Left ventricle myocardium inferior (tissue), 1 donor: ENCODE measurements at places on chromosomes 7 and 10.
A peak's percentile ranks its signal among the peaks of the same experiment; 100 is the strongest.

GRCh38 chr7:35019179-35019729, 18.0 kb downstream of the DPY19L1 start:
- no peak for DNase-seq

DNA sequence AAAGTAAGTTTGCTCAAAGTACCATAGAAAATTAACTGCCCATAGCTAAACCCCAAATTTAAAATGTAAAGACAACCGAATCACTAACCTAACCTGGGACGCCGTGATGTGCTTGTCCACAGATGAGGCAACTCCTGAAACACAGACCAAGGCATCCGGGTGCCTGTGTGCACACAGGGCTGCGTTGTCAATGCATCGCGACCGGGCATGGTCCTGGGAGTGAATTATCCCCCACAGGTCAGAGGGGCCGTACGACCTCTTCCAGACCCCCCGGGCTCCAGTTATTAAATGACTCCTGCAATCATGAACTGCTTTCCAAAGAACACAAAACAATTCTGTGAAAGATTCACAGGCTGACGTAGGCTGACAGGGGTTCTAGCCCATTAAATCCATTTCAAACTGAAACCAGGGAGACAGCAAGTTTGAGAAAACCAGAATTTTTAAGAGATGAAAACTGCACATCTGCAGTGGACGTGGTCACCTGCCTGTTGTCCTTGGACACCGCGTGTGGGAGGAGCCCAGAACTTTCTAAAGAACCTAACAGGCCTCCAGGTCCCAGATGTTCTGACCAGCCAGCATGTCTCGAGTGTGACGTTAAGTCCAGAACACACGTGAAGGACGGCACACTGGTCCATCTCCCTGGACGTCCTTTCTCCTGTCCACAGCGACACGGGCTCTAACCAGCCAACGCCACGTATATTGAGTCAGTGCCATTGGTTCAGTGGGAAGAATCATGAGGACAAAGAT, 297.8 kb downstream of the DNAJB6 start:
- no peak for DNase-seq

GRCh38 chr10:79156334-79157274, 87.8 kb downstream of the ZMIZ1 start:
- DNase-seq = no peak

GRCh38 chr10:118638680-118639079, 43.2 kb upstream of the PRLHR start:
- DNase-seq = no peak

- no peak for DNase-seq
These were observed 69.5 kb upstream of the PPIF start for GRCh38 chr10:79277579-79278269.

DNA sequence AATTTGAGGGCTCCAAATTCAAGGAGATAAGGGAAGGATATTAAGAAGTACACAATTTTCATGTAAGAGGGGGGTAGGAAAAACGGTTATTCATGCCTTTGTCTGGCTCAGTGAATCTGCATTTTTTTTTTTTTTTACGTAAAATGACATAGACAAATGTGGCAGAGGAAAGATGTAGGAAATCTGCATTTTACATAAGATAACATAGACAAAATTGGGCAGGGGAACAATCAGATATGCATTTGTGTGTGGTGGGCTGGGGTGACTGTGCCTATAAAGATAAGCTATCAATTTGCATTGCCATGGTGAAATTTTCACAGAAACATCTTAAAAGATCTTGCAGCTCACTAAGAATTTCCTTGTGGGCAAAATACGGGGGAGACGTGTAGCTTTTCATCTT, 92.7 kb upstream of the GPR141 start:
- DNase-seq = no peak

GRCh38 chr10:44860811-44861736, 50.1 kb upstream of the TMEM72 start:
- no peak for DNase-seq

GRCh38 chr10:116043861-116044260, 229.1 kb downstream of the GFRA1 start:
- DNase-seq = no peak

GRCh38 chr7:31058122-31058521, 6.0 kb downstream of the ADCYAP1R1 start:
- no peak for DNase-seq

- no peak for DNase-seq
These were observed 71.7 kb downstream of the GNAT3 start for GRCh38 chr7:80439894-80440821.

GRCh38 chr7:96188174-96188581, 133.7 kb downstream of the SLC25A13 start:
- no peak for DNase-seq

DNA sequence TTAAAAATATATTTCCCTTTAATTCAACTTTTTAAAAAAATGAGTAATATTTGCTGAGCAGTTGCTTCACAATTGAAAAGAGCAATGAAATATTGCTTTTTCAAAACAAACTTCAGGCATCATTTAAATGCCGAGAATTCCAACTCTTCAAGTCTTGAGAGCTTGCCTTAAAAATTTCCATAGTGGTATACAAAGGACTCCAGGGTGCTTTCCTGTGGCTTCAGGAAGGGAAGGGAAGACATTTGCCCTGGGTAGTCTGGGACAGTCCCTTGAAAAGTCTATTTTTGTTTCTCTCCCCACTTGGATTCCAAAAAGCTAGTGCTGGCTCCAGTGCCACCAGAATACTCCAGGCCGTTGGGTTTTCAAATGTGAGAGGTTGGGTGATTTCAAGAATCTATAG, 71.7 kb downstream of the HYCC1 start:
- DNase-seq = no peak

- no peak for DNase-seq
These were observed 109.1 kb downstream of the SEPTIN7 start for GRCh38 chr7:35909870-35910357.

GRCh38 chr10:12444981-12445700, 95.8 kb downstream of the CAMK1D start:
- no peak for DNase-seq

- no peak for DNase-seq
These were observed 293.0 kb upstream of the POT1 start for GRCh38 chr7:125222596-125222995.

- DNase-seq = no peak
These were observed 821 bp upstream of the JAZF1 start for GRCh38 chr7:28181416-28181815.

GRCh38 chr10:129207297-129207696, 259.7 kb upstream of the MGMT start:
- DNase-seq = no peak

DNA sequence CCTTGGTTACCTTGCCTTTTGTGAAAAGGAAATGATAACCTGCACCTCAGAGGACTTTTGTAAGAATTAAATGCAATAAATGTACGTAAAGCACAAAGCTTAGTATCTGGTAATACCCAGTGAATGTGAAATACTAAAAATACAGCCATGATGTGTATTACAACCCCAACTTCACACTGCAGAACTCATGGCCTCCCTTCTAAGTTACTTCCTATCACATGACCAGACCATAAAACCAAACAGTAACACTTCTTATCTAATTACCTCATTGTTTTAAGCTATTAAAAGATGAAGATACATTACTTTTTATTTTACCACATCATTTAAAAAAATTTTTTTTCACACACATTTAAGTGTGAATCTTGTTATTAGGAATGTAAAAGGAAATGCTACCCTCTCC, 29.0 kb downstream of the VPS41 start:
- no peak for DNase-seq

GRCh38 chr10:73910764-73911552, at the start of gene PLAU:
Gene PLAU, plus strand, starts transcription at chr10:73911132. Its CDS starts 424 bp downstream, at chr10:73911556.
- DNase-seq = peak; percentile 60

DNA sequence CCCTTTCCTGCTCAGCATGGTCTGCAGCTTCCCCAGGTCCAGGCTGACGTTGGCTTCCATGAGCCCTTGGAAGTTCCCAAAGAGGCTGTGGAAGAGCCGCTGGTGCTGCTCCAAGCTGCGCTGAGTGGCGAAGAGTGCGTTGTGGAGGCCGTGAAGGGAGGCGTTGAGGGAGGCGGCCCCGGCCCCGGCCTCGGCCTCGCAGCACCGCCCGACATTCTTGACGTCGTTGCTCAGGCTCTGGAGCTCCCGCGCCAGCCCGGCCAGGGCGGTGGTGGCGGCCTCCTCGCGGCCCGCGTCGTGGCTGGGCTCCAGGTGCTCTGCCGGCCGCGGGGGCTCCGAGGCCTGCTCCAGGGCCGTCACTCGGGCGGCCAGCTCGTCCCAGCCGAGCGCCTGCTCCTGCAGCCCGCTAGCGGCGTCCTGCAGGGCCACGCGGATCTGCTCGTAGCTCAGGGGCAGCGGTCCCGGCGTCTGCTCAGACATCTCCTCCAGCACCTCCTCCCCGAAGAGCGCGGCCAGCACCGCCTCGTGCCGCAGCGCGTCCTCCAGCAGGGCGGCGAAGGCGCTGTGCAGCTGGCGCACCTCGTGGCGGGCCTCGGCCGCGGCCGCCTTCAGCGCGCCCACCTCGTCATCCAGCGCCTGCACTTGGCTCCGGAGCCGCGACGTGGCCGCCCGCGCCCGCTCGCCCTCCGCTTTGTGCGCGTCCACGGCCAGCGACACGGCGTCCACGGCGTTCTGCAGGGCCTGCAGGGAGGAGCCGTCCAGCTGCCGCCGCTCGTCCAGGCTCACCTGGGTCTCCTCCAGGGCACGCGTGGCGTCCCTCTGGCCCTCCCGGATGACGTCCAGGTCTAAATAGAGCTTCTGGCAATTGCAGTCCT, 14.7 kb downstream of the MMRN2 start:
- DNase-seq = no peak

DNA sequence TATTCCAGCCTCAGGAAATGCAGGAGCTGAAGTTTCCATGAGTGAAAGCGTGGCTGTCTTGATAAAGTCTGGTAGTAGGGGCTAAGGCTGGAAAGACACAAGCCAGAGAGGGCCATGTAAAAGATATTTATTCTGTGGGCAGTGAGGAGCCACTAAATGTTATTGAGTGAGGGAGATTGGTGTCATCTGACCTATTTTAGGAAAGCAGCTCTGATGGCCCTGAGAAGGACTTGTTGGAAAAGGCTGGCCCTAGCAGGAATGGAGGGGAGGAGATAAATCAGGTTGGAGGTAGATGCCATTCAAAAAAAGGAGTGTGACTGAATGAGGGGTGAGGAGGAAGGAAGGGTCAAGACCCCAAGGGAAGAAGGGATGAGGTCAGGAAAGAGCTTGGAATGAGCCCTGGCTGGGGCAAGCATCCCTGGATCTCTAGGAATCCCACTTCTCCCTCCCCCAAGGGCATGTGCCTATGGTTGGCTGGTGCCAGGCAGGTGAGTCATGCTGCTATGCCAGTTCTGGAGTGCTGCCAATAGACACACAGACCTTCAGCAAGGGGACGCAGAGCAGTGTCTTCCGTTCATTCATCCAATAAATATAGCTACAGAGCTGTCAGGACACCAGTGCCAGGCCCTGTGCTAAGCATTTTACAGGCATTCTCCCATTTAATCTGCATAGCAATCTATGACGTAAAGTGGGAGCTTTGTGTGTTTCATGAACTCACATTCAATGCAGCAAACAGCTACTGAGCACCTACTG, 2.0 kb downstream of the ANKRD2 start:
- peak; percentile 60 for DNase-seq

- no peak for DNase-seq
These were observed 140.8 kb downstream of the ETV1 start for GRCh38 chr7:13848681-13849131.

GRCh38 chr7:128044064-128044463, 12.8 kb upstream of the LRRC4 start:
- no peak for DNase-seq

GRCh38 chr7:100034871-100035510, 14.6 kb upstream of the ZSCAN21 start:
- DNase-seq = no peak

DNA sequence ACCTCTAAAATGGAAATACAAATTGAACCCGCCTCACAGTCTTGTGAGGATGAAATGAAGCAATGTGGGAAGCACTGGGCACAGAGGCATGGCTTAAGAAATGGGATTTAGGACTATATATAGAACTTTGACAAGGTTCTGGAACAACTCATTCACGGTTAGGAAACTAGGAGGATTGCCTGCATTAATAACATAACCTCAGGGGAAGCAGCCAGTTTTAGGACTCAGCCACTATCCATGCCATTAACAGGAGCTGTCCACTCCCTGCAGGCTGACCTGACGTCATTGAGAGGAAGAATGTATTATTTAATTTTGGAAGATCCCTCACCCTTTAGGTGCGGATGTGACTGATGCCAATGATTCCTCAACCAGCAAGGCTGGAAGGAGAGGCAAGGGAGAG, 34.8 kb downstream of the ITGB8 start:
- no peak for DNase-seq

DNA sequence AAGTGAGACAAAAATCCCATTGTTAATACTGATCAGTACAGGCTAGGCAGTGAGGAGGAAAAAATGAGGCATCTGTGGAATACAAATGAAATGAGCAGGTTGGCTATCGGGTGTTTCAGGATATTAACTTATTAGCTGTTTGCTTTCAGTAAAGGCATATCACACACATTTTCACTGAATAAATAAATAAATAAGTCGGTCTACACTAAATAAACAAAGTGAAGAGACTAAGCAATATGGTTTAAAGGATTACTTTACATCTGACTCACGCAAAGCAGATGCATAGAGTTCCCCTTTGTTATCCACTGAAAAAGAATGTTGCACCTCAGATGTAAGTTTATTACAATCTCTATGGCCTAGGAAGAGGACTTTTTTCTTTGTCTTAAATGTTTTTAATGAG, 6.3 kb upstream of the SEMA3A start:
- no peak for DNase-seq

- DNase-seq = no peak
These were observed 5.5 kb upstream of the ZNF316 start for GRCh38 chr7:6631605-6632004.

- no peak for DNase-seq
These were observed 3.5 kb downstream of the KCP start for GRCh38 chr7:128906766-128907559.

DNA sequence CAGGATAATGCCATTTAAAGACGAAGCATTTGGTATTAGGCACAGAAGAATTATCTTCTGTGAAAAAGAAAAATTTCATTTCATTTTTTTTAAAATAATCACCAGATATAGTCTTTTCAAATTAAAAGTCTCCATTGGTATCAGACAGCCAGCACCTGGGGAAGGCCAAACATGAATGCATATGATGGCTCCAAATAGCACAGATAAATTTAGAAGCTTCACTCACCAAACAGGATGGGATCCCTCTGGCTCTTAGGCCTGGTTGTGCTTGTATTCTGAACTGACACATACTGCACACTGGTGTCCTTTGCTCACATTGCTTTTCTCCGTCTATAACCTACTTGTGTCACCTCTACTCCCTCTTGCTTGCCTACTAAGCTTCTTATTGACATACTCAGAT, 169.5 kb upstream of the CHRM2 start:
- no peak for DNase-seq

DNA sequence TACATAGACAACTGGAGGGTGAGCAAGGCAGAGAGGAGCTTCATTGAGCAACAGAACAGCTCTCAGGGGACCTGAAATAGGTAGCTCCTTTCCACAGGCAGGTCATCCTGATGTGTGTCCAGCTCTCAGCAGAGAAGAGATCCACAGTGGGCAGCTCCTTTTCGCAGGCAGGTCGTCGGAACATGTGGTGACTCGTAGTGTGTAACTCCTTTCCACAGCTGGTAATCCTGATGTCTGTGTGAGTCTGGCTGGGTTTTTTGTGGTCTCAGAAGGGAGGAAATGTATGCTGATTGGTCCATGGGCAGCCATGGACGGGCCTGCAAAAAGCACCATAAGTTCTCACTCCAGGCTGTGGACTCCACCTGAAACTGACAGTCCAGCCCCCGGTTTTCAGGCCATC, 24.4 kb upstream of the TES start:
- no peak for DNase-seq

- DNase-seq = no peak
These were observed 166.9 kb downstream of the GLI3 start for GRCh38 chr7:42070068-42070467.
